Astrocyte (in vitro differentiated cells and primary cell): ENCODE measurements at places on chromosomes 11 and 22.

- peak; percentile 89 for DNase-seq
These were observed 1.1 kb downstream of the RSF1 start for GRCh38 chr11:77819411-77819920.

DNA sequence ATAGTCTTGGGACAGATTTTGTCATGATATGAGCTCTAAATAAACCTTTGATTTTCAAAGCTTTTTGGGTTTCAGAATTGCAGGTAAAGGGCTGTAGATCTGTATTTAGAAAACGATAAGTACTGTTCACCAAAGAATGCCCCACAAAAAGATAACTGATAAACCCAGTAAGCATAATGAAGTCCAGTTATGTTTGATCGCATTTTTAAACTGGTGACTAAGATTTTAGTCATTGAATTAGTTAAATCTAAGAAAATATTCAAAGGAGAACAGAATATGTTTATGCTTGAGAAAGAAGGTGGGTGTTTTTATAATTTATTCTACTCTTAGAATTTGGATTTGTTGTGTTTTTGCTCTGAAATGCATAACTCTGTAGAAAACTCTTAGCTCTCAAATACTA lies 11.6 kb downstream of the DEPDC7 start:
- peak; percentile 35 for DNase-seq

- no peak for DNase-seq
These were observed 3.4 kb downstream of the PHF21A start for GRCh38 chr11:46117842-46118241.

- DNase-seq = peak; percentile 22
These were observed 657 bp downstream of the IGHMBP2 start for GRCh38 chr11:68904248-68904847.

- peak; percentile 30 for DNase-seq
These were observed at the start of gene SORL1 for GRCh38 chr11:121451986-121452608. Gene SORL1 (plus strand): TSS chr11:121452314. CDS start chr11:121452332, 18 bp downstream.

DNA sequence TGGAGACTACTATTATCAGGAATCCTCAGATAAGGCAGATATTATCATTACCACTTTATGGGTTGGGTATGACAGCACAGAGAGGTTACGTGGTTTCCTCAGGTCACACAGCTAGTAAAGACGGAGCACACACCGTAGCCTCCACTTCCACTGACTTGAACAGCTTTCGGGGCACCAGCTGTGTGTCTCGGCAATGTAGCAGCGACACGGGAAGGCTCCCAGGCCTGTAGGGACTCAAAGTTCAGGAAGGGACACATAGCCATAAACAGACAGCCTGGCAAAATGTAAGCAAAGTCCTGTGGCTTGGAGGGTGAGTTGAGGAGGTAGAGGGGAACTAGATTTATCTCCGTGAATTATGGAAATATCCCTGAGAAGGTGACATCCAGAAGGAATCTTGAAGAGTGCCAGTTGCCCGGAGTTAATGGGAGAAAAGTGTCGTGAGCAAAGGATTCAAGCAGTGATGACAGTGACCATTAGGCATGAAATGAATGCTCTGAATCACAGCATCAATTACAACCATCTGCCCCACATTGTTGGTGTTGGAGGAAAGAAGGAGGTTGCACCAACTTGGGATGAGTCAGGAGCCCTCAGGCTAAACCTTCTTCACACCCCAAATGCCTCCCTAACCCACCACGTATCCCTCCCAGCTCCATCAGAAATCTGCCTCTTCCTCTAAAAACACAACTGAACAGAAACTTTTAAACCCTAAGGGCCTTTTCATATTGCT lies 106.7 kb upstream of the ASPHD2 start:
- peak; percentile 93 for DNase-seq

- DNase-seq = peak; percentile 41
These were observed 84.1 kb downstream of the NXPE2 start for GRCh38 chr11:114762408-114762807.

GRCh38 chr11:11113626-11114025 lies 239.4 kb downstream of the CSNK2A3 start:
- no peak for DNase-seq

DNA sequence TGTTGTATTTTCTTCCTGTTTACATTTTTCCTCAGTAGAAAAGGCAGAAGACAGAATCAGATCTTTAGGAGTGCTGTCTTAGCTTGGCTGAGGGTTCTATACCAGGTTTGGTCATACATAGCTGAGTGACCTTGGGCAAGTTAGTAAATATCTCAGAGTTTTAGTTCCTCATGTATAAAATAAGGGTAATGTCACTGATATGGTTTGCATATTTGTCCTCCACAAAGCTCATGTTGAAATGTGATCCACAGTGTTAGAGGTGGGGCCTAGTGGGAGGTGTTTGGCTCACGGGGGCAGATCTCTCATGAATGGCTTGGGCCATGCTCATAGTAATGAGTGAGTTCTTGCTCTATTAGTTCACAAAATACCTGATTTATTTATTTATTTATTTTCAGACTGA lies 7.5 kb upstream of the HTR3A start:
- DNase-seq = no peak

GRCh38 chr11:121670266-121670665 lies 217.5 kb upstream of the SORL1-AS1 start:
- DNase-seq = no peak

DNA sequence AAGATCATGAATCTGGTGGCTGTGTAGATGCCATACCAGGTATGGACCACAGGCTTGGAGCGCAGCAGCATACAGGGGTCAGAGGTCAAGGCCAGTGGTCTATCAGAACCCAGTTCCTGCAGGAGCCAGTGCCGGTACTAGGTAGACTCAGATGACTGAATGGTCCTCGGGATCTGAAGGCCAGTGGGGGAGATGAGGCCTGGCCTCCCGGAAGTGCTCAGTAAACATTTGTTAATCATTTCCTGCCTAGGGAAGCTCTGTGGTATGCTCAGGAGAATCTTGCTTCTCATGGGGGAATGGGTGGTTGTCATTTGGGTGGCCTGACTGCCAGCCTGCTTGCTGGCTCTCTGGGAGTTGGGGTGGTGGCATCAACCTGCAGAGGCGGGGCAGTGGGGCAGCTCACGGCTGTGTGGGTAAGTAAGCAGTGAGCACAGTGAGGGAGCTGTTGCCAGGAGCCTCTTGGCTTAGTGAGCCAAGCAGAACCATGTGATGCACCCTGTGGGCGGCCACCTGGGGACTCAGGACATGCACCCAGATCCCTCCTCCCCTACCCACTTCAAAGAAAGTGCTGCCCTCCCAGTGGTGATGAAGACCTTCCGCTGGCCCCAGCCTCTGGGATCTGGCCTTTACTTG lies 33.0 kb downstream of the PTPRJ start:
- no peak for DNase-seq

GRCh38 chr11:44308923-44309477 lies 939 bp downstream of the ALX4 start:
- DNase-seq = no peak

DNA sequence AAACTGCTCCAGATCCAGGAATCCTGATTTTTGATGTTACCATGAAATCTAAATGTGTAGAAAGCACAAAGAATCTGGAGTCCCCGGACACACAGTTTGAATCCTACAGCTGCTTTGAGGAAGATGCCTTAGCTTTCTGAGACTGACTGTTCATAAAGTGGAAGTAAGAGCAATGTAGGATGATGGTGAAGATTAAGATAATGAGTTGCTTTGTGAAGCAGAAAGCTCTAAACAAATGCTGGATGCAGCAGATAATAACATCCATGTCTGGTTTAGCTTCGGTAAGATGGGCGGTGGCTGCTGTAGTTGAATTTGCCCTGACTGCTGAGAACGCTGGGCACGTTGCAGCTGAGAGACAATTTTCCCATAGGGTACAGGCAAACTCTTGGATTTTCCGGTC lies 20.1 kb downstream of the OVOL1 start:
- no peak for DNase-seq

- no peak for DNase-seq
These were observed 109.7 kb downstream of the WNT7B start for GRCh38 chr22:45867118-45867905.

DNA sequence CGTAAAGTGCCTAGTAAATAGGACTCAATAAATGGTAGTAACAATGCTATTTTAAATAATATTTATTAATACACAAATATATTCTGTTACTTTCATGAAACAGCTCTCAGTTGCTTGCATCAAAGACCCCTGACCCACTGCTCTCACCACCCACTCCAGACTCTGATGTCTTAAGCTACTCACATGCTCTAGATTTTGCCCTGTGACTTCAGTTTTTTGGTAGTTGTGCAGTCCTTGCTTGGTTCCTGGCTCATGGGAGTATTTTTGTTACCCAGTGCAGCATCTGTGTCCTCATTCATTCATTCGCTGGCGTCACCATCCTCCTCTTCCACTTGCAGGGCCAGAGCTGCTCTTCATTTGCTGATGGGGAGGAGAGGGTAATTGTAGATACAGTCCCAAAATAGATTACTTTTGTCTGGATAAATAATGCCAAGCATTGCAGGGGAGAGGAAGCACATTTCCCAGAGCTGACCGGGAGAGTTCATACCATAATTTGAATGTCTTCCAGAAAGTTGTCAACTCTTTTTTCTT lies 12.7 kb downstream of the MRPL48 start:
- DNase-seq = no peak

- DNase-seq = no peak
These were observed 43.8 kb downstream of the NECTIN1 start for GRCh38 chr11:119685111-119685746.

- DNase-seq = no peak
These were observed 179.9 kb downstream of the DBX1 start for GRCh38 chr11:19980388-19980787.

DNA sequence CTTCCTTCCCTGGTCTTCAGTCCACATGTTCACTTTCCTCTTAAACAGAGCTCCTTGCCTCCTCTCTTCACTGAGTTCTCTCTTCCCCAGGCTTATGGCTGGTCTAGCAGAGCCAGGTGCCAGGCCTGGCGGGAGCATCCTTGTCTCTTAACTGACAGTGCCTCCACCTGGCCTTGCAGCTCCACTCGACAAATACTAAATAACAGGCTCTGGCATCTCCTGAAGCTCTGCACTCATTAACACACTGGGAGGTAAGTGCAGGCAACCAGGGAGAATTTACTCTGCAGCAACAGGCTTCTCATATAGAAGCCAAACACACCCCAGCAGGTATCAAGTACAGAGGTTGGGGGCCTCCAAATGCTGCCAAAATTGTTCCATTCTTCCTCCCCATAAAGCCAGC lies 438.1 kb downstream of the SOX6 start:
- DNase-seq = no peak

DNA sequence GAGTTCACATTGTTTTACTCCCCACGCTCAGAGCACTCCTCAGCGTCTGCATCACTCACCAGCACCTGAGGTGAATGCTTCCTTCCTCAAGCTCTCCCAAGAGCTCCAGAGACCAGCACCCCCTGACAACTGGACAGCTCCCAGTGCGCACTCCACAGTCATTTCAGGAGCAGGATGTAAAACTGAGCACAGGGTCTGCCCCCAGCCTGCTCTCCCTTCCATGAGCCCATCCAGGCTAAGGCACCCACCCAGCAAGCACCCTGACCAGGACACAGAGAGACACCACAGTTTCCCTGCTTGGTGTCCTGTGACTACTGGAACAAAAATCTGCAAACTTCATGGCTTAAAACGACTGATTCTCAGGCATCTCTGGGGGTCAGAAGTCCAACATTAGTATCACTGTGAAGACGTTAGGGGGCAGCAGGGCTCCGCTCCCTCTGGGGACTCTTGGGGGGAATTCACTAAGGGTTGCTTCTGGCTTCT lies 3.3 kb downstream of the SCGB1D2 start:
- peak; percentile 10 for DNase-seq

DNA sequence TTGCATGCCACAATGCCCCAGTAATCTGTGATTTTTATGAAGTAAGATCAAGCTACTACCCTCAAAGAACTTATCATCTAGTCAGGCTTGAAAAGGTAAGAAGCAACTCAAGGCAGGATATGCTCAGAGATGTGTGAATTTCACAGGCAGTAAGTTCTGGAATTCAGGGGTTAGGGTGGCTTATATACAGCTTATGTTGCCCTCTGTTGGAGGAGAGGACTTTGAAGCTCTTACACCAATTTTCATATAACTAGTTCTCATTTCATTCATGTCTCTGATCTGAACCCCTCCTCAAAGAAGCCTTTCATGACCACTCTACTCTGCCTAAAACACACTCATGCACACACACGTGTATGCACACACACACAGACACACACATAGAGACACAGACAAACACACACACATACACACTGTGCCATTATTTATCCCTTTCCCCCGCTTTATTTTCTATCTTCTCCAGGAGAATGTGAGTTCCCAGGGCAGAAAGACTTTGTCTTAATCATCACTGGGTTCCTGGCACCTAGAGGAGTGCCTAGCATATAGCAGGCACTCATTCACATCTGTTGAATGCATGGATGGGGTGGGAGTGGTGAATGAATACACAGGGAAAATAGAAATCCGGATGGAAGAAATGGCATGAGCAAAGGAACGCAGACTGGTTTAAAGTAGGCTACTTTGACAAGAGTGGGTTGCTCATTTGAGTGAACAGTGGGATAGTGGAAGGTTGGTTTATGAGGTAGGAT lies 220.7 kb upstream of the ZBED5 start:
- no peak for DNase-seq

- DNase-seq = no peak
These were observed 14.5 kb upstream of the OR10V1 start for GRCh38 chr11:59728154-59728553.

DNA sequence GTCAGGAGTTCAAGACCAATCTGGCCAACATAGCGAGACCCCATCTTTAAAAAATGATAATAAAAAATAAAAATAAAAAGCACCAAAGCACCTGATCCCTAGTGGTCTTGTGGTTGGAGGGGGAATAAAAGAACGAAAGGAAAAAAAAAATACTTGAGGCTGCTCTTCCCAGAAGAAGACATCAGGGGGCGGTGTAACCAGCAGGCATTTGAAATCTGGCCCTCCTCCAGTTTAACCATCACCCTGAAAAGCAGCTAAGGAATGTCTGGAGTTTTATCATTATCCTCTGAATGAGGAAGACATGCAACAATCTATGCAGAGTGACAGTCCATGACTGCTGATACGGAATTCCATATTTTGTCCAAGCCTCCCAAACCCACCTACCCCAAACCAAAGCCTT lies 5.6 kb upstream of the KCTD17 start:
- peak; percentile 24 for DNase-seq

DNA sequence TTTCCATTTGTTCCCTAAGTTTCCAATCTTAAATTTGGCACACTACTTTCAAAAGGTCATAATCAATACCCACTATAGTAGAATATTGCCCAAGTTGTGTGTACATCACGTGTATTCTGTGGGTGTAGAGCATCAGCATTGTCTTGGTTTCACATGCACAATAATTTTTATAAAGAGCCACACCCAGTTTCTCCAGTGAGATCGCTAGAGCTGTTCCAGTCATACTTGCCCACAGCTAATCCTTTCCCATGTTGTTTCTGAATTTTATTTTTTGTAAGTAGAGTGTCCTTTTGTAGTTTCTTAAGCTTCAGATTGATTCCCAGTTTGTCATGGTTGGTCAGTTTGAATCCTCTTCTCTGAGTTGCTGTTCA lies 13.7 kb downstream of the FAM118B start:
- DNase-seq = no peak

GRCh38 chr11:7449841-7450214 lies 35.5 kb upstream of the OLFML1 start:
- DNase-seq = no peak

DNA sequence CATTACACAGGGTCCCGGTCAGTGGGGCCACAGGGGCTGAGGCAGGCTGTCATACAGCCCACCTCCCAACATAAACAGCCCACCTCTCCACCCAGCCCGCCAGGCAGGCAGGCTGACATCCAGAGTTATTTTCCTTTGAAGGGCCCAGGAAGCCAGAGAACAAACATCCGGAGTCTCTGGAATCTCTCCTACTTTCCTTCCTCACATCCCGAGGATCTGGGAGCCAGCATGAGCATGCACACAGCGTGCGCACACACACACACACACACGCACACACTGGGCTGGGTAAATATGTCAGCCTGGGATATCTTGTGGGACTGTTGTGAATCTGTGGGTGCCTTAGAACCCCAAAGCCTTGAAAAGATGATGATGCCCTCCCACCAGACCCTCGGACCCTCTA lies 55.4 kb downstream of the PDE2A start:
- no peak for DNase-seq
